ENCODE measurements at places on chromosomes 5 and 9.

DNA sequence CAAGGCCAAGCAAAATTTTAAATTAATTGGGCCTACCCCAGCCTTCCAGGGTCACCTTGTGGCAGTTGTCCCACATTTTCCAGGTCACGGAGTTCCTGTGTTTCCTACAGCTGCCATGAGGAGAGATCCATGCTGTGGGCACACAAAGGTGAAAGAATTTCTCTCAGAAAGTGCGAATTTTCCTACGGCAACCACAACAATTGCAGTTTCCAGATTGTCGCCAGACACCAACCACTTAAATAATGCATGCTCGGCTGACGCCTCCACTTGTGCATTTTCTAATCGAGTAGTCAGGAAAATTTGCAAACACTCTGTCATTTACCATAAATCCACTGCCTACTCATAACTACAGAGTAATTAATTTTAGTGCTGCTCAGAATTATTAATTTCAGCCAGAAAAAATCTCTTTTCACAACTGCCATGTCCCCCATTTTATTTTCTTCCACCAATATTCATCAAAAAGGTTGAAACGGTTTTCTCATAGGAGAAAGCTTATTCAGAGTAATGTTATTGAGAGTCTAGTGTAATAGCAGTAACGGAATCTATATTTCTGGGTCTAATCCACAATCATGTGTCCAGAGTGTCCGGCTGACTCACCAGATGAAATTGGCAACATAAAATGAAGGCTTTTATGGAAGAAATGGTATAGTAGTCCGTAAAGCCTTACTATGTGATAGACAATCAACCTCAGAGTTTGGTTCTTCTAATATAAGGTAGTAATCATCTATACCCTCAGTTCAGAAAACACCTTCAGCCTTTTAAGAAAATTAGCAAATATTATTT is 389.8 kb downstream of the NR2F1-AS1 start:
- no peak for DNase-seq

GRCh38 chr5:95669540-95669939 is 13.3 kb downstream of the SPATA9 start:
- DNase-seq, result no peak

DNA sequence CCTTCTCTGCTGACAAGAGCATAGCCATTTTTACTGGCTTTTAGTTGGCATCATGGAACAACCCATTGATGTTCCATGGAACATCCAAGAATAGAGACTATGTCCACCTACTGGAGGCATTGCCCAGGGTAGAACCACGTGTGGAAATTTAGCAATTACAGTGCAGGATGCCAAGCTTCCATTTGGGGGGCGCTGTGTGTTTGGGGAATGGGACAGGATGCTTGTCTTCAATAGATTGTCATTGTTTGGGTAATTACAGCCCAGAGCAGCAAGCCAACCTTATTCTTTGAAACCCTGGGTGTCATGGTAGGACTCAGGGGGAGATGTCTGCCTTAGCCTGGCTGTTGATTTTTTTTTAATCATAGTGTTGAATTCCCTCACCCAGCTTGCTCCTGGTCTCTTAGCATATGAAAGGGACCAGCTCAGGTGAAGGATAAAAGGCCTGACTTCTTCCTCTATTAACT is 171.1 kb downstream of the DOCK2 start:
- DNase-seq, result no peak

DNA sequence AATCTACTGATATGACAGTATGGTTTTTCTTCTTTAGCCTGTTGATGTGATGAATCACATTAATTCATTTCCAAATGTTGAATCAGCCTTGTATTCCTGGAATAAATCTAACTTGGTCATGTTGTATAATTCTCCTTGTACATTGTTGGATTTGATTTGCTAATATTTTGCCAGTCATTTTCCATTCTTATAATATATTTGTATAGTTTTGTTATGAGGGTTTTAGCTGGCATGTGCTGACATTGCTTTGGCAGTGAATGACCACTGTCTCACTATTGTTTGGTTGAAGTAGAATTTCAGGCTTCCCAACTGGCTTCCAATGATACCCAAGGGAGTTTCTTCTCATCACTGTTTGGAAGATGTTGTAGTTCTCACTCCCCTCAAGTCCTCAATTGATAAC is 983.0 kb upstream of the PTPRD start:
- no peak for DNase-seq

DNA sequence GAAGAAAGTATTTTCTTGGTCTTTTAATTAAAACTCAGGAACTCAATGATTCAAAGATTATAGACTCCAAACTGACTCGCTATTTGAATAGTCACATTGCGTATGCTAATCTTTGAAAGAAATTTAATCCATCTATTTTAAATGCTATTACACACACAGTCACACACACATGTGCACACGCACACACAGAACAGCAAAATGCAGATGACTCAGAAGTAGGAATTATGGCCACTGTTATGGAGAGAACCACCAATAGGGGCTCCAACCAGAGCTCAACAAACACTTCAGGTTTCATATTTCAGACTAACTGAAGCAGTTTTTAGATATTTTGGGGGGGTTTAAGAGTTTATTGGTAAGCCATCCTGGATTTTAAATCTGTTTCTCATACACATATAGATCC is 1917.9 kb downstream of the EFNA5 start:
- DNase-seq, result no peak

DNA sequence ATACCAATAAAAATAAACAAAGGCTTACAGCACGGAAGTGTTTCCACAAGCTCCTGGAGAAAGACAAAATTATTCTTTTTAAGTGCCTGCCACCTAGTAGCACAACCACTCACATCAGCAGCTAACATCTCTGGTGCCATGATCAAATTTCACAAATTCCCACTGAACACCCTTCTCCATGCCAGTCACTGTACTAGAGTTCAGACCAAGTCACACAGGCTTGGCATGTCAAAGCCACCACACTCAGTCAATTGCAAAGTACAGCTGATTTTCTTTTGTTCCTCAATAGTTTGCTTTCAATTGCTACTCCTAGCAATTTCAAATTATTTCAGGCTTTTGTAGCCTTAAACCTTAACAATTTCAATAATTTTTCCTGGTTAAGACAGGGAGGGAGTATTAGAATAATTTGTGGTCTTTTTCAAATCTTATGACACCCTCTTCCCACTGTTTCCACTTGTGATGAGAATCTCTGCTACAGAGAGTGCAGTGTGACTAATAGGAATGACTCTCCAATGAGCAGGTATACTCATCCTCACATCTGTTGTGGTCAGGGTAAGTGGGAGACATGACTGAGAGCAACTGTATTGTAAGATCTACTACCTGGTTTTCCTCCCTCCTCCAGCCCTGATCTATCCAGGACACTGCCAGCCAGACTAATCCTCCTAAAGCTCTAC is 46.2 kb downstream of the RNF145 start:
- no peak for DNase-seq

- no peak for DNase-seq
These were observed 220.7 kb upstream of the MSX2 start for GRCh38 chr5:174503461-174504265.

DNA sequence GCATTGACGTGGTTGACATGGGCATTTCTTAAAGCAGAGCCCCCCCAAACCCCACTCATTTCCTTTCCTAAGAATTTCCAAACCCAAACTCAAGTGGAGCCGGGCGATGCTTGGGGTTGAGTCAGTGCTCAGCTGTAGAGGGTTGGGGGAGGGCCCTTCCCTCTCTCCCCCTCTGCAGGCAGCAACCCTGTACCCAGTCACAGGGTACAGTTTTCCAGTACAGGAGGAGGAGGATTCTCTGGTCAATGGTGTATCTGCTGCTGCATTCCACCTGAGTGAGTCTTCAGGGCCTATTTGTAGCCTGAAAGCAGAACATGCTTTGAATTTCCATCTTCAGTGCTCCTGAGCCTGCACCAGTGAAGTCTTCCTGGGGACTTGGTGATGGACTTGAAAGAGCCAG is 55.8 kb downstream of the ENTREP1 start:
- DNase-seq, result no peak

GRCh38 chr5:11617080-11617479 is 287.2 kb downstream of the CTNND2 start:
- DNase-seq, result no peak

- no peak for DNase-seq
These were observed 154.5 kb downstream of the NR3C1 start for GRCh38 chr5:143248822-143249579.

DNA sequence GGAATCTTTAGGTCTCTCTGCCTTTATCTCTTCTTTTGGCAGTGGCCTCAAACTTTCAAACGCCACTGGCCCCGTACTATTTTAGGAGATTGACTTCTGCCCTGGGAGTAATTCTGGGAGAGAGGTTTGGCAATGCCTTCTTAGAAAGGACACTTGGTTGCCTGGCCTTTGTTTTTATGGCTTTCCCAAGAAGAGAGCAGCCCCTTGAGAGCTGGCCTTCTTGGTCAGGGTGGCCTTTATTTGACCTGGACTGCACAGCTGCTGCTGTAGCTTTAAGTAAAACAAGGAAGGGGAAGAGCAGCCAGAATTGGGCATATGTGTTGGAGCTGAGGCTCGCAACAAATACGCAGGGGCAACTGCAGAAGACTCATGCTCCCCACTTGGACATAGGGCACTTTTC is 60.8 kb downstream of the PTPN3 start:
- DNase-seq, result no peak

GRCh38 chr9:31519826-31520225 is 864.6 kb upstream of the ACO1 start:
- no peak for DNase-seq

DNA sequence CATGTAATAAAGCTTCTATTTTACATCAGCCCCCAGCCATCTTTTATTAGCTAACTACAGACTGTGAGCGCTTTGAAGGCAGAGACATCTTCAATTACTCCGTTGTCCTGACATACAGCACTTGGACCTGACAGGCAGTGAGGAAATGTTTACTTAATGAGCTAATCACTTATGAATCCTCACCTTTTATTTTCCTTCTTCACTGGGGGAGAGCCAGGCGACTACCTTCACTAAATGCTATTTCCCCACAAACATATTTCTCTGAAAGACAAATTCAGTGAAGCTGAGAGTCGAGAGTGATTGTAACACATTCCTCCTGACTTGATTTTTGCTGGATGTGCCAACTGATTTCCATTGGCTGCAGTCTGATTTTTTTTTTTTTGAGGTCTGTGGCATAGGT is 192.1 kb upstream of the CLINT1 start:
- DNase-seq, result no peak

DNA sequence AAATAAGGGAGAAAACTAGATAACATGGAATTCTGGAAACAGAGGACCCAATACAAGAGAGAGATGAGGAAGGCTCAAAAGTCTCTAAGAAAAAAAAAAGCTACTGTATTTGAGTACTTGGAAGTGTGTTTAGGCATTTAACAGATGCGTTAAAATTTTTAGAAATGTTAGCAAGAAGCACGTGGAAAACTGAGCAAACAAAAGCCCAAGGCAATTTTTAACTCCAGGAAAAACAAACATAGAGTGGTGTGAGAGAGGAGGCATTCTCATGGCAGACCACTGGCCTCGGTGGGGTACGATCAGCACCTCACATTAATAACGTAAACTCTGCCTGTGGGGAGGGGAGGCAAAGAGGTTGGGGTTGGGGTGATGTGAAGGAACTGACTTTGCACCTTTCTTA is 321.4 kb downstream of the GADD45G start:
- no peak for DNase-seq

DNA sequence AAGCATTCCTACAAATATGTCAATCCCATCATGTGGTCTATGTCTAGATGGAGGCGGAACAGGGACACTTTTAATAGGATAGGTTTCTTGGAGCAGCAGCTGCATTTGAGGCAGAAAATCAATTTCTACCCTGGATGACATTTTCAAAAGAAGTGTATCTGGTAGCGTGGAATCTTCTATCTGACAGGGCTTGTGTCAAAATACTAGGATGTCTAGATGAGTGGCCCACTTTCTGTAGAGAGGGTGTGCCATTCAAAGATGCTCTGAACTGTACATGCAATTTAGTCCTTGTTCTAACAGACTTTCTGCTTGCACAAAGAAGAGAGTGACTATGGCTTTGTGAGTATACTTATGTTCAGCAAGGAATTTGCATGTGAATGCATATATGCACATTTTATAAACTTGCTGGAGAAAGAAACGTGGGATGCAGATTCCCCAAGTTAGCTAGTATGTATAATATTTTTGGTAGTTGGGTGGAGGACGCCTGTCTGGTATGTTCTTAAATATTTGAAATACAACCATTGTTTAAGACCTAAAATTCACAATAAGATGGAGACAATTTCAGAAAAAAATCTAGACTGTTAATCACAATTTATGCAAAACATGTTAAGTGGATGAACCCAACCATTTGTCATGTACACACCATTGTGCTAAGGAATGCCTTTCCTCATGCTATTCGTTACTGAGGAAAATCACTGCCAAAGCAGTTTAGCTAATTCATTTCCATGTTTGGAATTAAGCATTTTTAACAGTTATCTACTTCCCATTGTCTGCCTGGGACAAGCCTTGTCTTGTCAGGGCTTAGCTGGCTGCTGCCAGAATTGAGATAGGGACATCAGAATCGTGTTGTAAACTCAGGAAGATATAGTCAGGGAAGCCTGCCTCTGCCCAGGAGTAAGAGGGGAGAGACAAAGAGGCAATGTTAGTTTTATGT is 129.1 kb upstream of the MEF2C start:
- no peak for DNase-seq

GRCh38 chr9:5435912-5436311 is 1.8 kb downstream of the PLGRKT start:
- DNase-seq, result no peak

- DNase-seq, result no peak
These were observed 108.1 kb upstream of the MVB12B start for GRCh38 chr9:126218359-126219125.

GRCh38 chr5:55497712-55498111 is 37.1 kb downstream of the PLPP1 start:
- no peak for DNase-seq

DNA sequence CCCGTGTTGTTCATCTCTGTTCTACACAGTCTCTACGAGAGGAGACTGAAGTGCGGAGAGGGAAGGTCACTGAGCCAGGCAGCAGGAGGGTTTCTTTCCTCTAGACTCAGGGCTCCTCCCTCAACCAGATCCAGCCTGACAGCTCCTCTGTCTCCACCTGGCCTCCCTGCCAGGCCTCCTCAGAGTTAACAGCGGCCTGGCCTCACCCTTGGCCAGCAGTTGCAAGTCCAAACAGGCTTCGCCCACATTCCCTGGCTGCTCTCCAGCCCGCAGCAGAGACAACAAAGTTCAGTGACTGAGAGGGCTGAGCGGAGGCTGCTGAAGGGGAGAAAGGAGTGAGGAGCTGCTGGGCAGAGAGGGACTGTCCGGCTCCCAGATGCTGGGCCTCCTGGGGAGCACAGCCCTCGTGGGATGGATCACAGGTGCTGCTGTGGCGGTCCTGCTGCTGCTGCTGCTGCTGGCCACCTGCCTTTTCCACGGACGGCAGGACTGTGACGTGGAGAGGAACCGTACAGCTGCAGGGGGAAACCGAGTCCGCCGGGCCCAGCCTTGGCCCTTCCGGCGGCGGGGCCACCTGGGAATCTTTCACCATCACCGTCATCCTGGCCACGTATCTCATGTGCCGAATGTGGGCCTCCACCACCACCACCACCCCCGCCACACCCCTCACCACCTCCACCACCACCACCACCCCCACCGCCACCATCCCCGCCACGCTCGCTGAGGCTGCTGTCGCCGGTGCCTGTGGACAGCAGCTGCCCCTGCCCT is at the start of gene HRCT1:
Gene HRCT1, plus strand, starts transcription at position 291 of the 768 bp plus-strand sequence. Its CDS starts 86 bp downstream, at position 377.
- no peak for DNase-seq

GRCh38 chr9:134283692-134284265 is 42.5 kb upstream of the RXRA start:
- no peak for DNase-seq

- DNase-seq, result no peak
These were observed 183.8 kb upstream of the PDE4D start for GRCh38 chr5:60077292-60077691.

- DNase-seq, result no peak
These were observed 174.9 kb upstream of the PAPPA start for GRCh38 chr9:115978659-115979096.

GRCh38 chr5:140311011-140311467 is 8.1 kb upstream of the PFDN1 start:
- DNase-seq, result no peak

All from activated CD4-positive, alpha-beta T cell treated with anti-CD3 and anti-CD28 coated beads, Interleukin-2, amount 50 U/mL, for 24 hours (primary cell).